ENCODE measurements at places on chromosomes 7 and 10.

GRCh38 chr7:131067220-131067619 lies 260.5 kb upstream of the MKLN1 start:
- no peak overlapping the region for H3K4me3 ChIP-seq
- DNase-seq: no peak
- peaks cover 1% of the 10 kb centered on the region for H3K36me3 ChIP-seq

GRCh38 chr10:35639728-35640401 lies 2.2 kb downstream of the FZD8 start:
- peaks cover 27% of the 10 kb centered on the region for H3K4me1 ChIP-seq
- peaks cover 65% of the 10 kb centered on the region for H3K27me3 ChIP-seq
- H3K27ac ChIP-seq: no peak overlapping the region
- peak; percentile 7 for DNase-seq
- H3K4me3 ChIP-seq: peak overlapping the region; percentile 63

- H3K36me3 ChIP-seq: no peaks in the 10 kb centered on the region
- H3K4me3 ChIP-seq: no peak overlapping the region
- no peak overlapping the region for H3K27ac ChIP-seq
- H3K4me1 ChIP-seq: no peaks in the 10 kb centered on the region
- H3K27me3 ChIP-seq: peaks cover 2% of the 10 kb centered on the region
These were observed 14.0 kb upstream of the GRIFIN start for GRCh38 chr7:2490181-2490651.

DNA sequence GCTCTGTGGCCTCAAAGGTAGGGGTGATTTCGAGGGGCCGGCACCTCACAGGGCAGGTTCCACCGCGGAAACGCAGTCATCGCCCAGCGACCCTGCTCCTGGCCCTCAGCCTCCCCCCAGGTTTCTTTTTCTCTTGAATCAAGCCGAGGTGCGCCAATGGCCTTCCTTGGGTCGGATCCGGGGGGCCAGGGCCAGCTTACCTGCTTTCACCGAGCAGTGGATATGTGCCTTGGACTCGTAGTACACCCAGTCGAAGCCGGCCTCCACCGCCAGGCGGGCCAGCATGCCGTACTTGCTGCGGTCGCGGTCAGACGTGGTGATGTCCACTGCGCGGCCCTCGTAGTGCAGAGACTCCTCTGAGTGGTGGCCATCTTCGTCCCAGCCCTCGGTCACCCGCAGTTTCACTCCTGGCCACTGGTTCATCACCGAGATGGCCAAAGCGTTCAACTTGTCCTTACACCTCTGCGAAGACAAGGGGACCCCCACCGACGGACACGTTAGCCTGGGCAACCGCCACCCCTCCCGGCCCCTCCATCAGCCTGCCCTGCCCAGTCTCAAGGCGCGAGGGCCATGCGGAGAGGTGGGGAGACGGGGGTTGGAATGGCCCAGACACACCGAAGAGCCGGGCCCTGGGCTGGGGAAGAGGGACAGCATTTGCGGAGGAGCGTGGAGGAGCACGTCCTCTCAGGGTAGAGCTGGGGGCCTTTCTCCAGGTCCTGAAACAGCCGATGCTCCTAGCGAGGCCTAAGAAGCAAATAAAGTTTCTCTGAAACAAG lies 6.0 kb downstream of the SHH start:
- H3K27ac ChIP-seq: no peak overlapping the region
- H3K36me3 ChIP-seq: no peaks in the 10 kb centered on the region
- H3K4me1 ChIP-seq: peaks cover 22% of the 10 kb centered on the region
- no peak overlapping the region for H3K4me3 ChIP-seq
- peaks cover 62% of the 10 kb centered on the region for H3K27me3 ChIP-seq

DNA sequence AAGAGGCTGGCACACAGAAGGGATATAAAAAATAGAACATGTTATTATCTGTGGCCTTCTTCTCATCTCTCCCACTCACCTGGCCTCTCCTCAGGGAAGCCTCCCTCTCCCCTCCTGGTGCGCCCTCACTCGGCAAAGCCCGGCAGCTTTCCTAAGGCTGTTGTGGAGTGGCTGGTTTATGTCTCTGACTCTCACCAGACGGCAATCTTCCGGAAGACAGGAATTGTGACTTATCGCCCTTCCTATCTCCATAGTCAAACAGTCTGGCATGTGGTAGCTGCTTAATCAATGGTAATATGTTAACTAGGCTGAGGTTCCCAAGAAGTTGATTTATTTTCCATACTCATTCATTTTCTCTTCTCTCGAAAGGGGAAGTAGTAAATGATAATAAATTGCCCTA lies 78.7 kb downstream of the ATXN7L1 start:
- H3K36me3 ChIP-seq: no peaks in the 10 kb centered on the region
- peaks cover 33% of the 10 kb centered on the region for H3K4me1 ChIP-seq
- no peak overlapping the region for H3K4me3 ChIP-seq
- DNase-seq: no peak

DNA sequence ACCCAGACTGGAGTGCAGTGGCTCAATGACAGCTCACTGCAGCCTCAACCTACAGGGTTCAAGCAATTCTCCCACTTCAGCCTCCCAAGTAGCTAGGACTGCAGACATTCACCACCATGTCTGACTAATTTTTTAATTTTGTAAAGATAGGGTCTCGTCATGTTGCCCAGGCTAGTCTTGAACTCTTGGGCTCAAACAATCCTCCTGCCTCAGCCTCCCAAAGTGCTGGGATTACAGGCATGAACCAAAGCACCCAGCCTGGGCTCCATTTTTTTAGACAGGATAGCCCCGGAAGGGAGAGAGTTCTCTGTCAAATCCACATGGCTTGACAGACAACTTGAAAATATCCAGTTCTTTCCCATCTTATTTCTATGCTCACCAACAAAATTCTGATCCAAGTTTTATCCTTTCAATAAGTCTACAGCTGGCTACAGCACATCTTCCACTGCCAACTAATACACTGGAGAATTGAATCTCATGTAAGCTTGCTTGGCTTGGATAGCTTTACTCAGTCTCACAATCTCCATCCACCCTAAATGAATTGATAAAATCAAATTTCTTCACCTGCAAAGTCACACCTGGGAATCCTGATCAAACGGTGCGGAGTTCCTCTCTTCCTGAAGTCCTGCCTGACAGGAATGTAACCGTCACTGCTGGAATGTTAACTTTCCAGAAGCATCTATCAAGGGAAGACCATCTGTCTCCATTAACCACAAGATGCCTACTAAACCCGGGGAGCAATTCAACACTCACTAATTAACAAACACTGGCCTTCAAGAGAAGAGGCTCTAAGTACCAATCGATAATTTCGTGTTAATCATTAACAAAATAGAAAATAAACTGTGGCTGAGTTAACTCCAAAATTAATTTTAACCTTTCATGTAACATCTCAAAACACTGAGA lies 239.7 kb upstream of the MKLN1 start:
- no peak overlapping the region for H3K27ac ChIP-seq
- no peaks in the 10 kb centered on the region for H3K27me3 ChIP-seq
- H3K36me3 ChIP-seq: peaks cover 45% of the 10 kb centered on the region
- peaks cover 70% of the 10 kb centered on the region for H3K4me1 ChIP-seq
- DNase-seq: no peak

- no peaks in the 10 kb centered on the region for H3K4me1 ChIP-seq
- H3K27me3 ChIP-seq: no peaks in the 10 kb centered on the region
- H3K27ac ChIP-seq: no peak overlapping the region
- no peaks in the 10 kb centered on the region for H3K36me3 ChIP-seq
- DNase-seq: no peak
- no peak overlapping the region for H3K4me3 ChIP-seq
These were observed 56.4 kb upstream of the DKK1 start for GRCh38 chr10:52257692-52258075.

DNA sequence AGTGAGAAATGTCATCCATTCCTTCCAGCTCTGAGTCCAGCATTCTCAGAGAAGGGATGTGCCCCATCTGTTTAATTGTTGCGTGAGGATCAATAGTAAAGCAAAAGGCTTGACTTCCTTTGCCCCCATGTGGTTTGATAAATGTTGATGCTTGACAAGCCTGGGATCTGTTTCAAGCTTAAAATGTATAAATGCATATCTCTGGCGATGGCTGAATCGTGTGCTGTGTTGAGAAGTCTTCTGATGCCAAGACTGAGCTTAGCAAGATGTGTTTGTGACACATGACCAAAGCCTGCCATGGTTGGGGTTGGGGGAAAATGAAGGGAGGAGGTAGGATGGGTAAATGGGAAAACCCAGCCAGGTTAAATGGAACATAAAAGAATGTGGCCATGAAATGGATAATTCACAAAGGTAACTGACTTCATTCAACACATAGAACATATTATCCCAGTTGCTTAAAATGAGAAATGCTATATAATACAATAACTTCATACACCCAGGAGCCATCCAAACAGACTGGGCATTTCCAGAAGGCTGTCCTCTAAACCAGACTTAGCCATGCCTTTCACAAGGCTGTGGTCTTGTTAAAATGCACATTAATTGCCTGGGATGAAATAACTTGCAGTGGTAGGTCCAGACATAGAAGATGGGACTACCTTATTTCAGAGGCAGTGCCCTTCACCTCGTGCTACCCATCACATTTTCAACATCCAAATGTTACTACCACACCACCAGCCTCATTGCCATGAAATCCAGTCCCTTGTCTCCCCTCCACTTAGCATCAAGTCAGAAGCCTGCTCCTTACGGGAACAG lies 147.3 kb upstream of the PDE1C start:
- DNase-seq: no peak
- no peaks in the 10 kb centered on the region for H3K36me3 ChIP-seq
- no peak overlapping the region for H3K27ac ChIP-seq
- no peaks in the 10 kb centered on the region for H3K27me3 ChIP-seq

Data from activated naive CD8-positive, alpha-beta T cell treated with anti-CD3 and anti-CD28 coated beads, Interleukin-2, amount 50 U/mL, for 24 hours (primary cell).